ENCODE measurements at places on chromosomes 6 and 20. TPM values are rescaled to one million over a fixed set of nuclear protein-coding genes. Genes with fewer than 3 reads are reported as not detected.

Gene NRSN1
- not detected for polyA plus RNA-seq

Gene IMPG1
- polyA plus RNA-seq, result 0.48 TPM

Gene EDN3
- polyA plus RNA-seq, result 24.8 TPM

Gene PET117
- polyA plus RNA-seq, result 9.7 TPM

Gene RNF182
- 0.87 TPM for polyA plus RNA-seq

Gene GSTA2
- polyA plus RNA-seq, result not detected

Gene ALDH8A1
- polyA plus RNA-seq, result 1.6 TPM

Gene B3GAT2
- 1.3 TPM for polyA plus RNA-seq

DNA sequence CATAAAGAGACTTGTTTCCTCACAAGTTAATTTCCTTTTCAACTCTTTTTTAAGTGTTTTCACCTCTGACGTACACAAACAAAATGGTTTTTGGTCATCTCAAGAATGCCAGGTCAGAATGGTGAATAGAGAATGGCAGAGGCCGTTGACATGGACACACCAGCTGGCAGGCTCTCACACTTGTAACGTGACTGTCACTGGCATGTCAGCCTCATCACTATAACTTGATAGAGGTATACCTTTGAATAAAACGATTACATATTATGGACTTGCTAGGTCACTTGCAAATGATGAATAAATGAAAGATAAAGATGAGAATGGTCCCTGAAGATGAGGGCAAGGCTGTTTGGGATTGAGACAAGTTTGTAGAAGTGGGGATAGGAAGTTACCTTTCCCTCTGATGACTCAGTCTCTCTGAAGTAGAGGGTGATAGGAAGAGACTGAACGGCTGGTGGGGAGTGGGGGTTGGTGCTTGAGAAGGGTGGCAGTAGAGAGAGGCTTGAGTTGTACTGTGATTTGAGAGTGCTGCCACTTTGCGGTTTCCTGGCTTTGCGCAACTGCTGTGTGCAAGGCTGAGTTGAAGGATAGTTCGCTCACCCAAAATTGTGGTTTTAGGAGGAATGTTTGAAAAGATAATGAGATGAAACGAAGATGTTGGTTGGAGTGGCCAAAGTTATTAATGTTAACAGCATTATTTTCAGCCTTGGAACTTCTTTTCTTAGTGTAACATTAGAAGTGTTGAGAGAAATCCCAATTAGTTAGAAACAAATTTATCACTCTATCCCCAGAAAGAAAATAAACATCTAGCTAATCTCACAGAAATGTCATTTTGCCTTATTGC, 30.3 kb downstream of the TBPL1 start:
- no peak for DNase-seq

GRCh38 chr6:52551483-52552277, 25.2 kb downstream of the TRAM2 start:
- DNase-seq, result no peak

DNA sequence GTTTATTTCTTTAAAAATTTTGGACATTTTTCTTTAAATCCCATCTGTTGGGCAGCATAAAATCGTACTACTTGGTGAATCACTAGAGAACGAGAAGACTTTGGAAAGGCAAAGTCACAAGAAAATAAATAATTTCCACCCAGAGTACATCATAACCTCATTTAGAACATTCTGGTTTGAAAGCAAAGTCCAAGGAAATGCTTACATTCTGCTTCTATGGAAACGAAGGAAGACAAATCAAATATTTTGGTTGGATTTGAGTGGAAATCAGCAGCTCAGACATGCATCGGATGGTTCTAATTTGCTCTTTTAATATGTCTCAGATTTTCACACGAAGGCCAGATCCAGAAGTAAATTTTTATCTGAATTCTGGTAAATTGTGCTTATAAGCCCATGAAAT, 60.7 kb upstream of the LTV1 start:
- DNase-seq, result peak; percentile 80

GRCh38 chr6:6725468-6726209, 137.1 kb downstream of the LY86 start:
- DNase-seq, result no peak

DNA sequence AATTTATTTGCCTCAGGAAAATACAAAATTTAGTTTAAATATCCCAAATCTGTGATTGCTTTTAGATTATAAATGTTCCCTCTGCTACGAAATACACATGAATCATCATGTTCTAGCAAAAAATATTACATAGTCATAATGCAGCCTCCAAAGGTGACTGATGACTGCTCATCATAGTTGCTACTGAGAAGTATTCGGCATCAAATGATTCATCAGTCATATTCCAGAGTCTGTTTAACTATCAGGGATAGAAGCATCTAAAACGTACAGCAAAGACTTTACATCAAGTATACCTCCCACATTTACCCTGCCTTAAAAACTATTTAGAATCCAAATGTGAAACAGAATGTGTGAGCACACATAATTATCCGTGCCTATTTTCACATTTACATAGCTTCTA, 626.0 kb downstream of the CDH26 start:
- no peak for DNase-seq

- no peak for DNase-seq
These were observed 1.6 kb downstream of the ZMYND8 start for GRCh38 chr20:47354714-47355488.

DNA sequence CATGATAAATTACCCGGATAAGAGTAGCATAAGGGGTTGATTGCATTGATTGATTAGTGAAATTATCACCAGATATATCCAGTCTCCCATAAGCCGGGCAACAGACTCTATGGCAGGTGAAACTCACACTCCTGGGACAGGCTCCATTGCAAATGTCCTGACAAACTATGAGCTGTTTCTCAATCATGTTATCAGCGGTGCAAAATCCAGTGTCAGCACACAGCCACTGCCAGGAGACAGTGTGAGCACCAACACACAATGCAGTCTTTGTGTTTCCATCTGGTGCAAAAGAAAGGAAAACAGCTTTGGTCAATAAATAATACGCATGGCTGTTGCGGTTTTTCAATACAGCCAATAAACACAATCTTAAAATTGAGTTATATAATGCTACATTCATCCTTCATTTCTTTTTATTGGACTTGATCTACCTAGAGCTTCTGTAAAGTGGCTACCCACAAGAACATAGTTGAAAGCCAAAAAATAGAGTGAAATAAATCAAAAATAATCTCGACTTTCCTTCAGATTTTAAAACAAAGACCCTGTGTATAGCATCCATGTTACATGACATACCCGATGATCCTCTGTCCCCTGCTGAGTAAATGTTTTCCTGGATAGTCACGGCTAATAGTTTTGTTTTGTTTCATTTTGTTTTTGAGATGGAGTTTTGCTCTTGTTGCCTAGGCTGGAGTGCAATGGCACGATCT, 64.3 kb upstream of the AFDN start:
- no peak for DNase-seq

GRCh38 chr6:104527311-104527710, 332.4 kb downstream of the HACE1 start:
- no peak for DNase-seq

- no peak for DNase-seq
These were observed 25.0 kb downstream of the VGLL2 start for GRCh38 chr6:117290173-117290846.

GRCh38 chr20:53755733-53756531, 162.3 kb upstream of the ZNF217 start:
- DNase-seq, result no peak

DNA sequence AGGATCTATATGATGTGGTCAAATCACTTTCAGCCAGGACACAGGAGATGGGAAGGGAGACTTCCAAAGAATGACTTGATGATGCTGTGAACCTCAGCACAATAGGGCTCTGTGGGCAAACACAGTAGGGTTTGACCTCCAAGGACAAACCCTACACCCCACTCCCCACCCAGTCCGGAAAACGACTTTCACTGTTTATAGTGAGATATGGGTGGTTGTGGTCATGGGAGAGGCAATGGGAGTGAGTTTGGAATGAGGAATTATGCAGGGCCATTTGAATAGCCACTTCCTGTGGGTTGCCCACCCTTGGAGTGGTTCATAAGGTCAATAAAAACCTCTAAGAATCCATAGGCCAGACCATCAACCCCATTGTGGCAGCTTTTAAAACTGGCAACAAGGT, 38.4 kb upstream of the PRND start:
- DNase-seq, result no peak

DNA sequence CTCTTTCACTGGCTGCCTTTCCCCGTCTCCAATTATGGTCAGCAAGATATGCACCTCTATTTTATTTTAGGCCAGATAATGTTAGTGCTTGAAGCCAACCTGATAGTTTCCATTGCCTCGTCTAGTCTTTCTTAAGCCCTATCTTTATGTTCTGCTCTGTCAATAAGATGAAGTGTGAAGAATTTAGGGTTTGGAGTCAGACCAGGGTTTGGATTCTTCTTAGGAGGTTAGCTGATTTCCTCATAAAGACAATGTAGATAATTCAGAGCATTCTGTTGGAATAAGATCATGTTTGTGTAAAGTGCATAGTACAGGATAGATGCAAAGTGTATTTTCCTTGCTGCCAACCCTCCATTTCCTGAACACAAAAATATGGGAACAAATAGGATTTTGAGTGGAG, 43.8 kb downstream of the PKIB start:
- DNase-seq, result no peak

GRCh38 chr6:39075010-39075686, 26.6 kb downstream of the GLP1R start:
- DNase-seq, result no peak

GRCh38 chr20:52494244-52494643, 302.7 kb upstream of the ZFP64 start:
- DNase-seq, result no peak

DNA sequence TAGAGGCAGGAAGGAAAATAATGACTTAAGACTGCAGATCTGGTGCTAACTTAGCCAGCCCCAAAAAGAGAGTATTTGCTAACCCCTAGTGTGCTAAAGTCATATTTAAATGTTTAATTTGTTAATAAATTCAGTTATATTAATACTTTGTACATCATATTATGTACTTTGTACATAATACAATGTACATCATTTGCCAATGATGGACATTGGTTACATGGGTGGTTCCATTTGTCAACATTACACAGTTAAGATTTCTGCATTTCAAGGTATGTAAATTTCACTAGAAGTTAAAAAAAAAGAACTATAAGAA, 63.9 kb upstream of the PIM1 start:
- no peak for DNase-seq

- no peak for DNase-seq
These were observed 35.7 kb upstream of the CCDC167 start for GRCh38 chr6:37535428-37535758.

DNA sequence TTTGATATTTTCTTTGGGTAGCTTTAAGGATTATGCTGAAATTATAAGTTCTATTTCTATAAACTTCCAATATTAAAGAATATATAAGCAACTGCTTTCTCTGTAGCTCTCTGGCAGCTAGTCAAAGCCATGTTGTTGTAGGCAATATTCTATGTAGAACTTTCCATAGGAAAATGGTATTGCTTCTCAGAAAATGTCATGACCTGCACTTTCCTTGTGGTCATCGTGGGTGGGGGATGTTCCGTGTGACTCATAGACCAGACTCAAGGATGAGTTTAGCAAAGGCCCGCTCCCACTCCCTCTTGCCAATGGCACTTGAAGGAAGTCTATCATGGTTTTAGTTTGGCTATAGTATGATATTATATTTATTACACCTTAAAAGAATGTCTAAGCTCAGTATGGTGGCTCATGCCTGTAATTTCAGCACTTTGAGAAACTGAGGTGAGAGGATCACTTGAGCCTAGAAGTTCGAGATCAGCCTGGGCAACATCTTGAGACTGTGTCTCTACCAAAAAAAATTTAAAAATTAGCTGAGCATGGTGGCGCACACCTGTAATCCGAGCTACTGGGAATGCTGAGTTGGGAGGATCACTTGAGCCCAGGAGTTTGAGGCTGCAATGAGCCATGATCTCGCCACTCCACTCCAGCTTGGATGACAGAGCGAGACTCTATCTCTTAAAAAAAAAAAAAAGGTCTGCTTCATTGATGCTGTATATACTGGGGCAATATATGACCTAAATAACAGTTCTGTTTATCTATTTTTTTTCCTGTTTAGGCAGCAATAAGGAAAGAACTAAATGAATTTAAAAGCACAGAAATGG, 36.6 kb upstream of the LTV1 start:
- no peak for DNase-seq

DNA sequence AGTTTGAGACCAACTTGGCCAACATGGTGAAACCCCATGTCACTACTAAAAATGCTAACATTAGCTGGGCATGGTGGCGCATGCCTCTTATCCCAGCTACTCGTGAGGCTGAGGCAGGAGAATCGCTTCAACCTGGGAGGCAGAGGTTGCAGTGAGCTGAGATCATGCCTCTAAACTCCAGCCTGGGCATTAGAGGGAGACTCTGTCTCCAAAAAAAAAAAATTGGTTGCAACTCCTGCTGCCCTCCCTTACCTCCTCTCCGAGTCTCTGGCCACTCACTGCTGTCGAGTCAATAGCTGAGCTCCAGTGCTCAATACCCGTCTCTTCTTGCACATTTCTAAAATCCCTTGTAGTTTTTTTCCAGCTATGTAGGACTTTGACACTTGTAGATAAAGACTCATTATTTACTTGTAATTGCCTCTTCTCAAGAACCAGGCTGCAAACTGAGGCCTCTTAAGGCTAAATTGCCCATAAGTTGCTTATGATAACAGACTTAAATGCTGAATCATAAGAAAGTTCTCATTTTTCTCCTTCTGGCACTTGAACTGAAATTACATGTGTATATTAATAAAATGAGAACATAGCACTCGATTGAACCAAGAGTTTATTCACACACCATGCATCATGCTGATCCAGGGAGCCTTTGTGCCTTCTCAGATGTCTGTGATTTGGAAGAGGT, 13.8 kb downstream of the HECA start:
- DNase-seq, result no peak

- no peak for DNase-seq
These were observed 22.2 kb downstream of the SAMHD1 start for GRCh38 chr20:36929290-36929689.

DNA sequence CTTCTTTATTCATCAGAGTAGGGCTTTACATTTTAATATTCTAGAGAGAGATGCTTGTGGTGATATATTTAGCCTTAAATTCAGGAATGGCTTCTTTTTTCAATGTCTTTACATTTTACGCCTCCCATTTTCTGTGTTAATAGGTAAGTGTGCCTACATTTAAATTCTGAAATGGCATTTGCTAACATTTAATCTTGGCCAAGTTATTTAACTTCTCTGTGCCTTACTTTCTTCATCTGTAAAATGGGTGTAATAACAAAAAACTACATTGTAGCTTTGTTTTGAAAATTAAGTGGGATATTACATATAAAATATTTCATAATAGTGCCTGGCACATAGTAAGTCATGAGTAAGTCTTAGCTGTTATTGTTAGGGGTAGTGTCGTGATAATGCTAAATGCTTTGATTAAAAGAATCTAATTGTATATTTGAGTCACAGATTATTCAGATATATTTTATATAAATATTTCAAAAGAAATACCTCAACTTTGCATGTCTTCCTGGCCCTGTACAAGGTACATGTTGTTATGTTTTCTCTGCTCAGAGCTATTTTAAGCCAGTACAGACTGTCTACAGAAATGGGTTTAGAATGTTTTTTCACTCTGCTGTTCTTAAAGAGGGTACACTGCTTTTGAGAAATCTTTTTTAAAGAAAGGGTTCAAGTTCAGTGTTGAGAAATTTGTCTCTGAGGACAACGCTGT, 18.8 kb downstream of the CARMIL1 start:
- no peak for DNase-seq

- DNase-seq, result no peak
These were observed 48.9 kb downstream of the ALDH5A1 start for GRCh38 chr6:24543683-24544082.

Measured in forelimb muscle (tissue), 1 donor.